Stimulated activated CD8-positive, alpha-beta memory T cell treated with anti-CD3 and anti-CD28 coated beads, Interleukin-4, amount 100 ng/mL, for 1 hour (primary cell): ENCODE measurements at places on chromosomes 13 and 19.

DNA sequence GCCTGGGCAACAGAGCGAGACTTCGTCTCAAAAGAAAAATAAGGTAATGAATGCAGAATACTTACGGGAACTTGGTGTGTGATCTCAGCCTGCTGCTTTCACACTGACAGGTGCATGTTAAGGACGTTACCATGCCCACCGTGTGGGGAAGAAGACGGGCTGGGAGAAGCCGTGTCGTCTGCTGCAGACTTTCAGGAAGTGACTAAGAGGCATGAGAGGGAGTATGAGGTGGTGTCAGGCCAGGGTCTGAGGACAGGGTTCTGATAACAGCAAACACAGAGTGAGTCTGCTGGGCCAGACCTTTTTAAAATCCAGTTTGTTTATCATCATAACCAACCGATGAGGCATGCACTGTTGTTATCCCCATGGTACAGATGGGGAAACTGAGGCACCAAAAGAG, 13.6 kb upstream of the GALP start:
- no peak for DNase-seq

DNA sequence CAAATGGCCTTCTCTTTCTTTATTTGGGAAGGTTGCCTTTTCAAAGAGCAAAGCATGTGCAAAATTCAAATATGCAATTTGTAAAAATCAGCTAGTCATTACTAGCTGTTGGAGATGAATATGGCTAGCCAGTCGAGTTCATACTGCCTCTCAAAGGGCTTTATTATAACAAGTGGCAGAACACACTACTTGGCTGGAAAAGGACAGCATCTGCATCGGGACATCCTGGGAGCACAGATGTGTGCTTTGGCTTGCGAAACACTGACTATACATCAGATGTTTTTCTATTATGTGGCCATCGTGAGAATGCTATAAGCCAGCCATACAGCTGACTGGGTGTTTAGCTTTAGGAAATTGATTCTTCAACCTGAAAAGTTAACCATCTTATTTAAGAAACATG, 424.2 kb downstream of the KCTD12 start:
- DNase-seq: no peak

DNA sequence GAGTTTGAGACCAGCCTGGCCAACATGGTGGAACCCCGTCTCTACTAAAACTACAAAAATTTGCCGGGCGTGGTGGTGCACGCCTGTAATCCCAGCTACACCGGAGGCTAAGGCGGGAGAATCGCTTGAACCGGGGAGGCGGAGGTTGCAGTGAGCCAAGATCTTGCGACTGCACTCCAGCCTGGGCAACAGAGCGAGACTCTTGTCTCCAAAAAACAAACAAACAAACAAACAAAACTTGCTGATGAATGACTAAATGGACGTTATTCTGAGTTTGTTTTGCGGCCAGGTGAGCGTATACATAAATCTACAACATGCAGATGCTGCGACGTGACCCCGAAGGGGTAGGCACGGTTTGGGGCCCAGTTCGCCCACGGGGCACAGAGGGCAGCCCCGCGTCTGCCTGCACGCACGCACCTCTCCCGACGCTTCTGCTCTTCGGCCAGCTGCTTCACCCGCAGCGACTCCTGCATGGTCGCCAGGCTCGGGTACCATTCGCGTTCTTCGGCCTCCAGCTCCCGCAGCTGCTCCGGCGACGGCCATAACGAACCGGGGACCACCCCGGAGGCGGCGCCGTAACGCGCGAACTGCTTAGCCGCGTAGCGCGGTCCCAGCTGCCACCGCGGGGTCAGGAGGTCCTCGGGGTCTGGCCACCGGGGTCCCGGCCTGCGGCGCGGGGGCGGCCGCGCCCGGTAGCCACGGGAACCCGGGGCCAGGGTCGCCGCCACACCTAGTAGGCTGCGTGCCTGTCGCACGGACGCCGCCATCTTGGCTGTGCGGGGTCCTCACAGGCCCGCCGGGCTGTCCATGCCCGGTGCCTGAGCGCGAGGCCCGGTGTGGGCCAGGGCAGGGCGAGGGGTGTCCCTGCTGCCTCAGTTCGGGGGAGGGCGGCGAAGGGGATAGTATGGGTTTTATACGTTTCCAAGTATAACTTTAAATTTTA, at the start of gene GADD45GIP1:
Gene GADD45GIP1 (minus strand): TSS at position 778 of the 943 bp plus-strand sequence. CDS start 11 bp downstream, at position 767.
- peak; percentile 53 for DNase-seq

DNA sequence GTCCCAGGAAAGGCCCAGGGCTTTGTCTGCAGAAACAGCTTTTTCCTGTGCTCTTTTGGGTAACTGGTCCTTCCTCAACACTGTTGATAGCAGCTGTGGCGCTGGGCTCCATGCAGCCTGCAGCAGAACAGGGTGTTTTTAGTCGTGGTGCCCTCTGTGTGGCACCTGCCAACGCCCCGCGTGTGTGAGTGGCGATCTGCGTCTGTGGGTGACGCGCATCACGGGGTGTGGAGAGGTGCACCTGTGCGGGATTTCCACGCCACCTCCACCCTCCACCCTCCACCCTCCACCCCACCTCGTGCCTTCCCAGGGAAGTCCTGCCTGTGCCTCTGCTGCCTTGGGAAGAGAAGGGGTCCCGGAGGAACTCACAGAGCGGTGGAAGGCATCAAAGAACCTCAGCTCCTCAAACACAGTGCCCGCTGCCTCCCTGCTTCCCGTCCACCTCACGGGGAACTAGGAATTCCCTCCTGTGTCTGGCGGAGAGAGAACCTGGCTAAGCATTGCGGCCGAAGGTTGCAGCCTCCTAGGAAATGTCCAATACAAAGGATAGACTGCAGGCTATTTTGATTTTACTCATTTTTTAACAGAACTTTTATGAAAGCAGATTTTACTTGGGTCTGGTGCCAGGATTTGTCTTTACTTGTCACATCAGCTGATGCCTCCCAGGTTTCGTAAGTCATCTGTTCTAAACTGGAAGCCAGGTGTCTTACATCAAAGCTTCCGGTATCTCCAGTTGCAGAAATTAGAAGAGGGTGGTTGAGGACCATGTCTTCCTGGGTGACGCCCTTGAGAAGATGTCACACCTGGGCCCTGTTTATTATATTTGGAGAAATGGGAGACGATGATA, 84.0 kb downstream of the ATP11A start:
- DNase-seq: no peak

GRCh38 chr13:85538957-85539356, 260.3 kb downstream of the SLITRK6 start:
- DNase-seq: no peak
